ENCODE measurements at places on chromosomes 1 and 21.

- H3K27ac ChIP-seq, result no peak overlapping the region
- no peak overlapping the region for H3K4me3 ChIP-seq
- no peaks in the 10 kb centered on the region for H3K4me1 ChIP-seq
- DNase-seq, result no peak
- H3K27me3 ChIP-seq, result no peaks in the 10 kb centered on the region
- no peaks in the 10 kb centered on the region for H3K36me3 ChIP-seq
Observed at GRCh38 chr1:230351514-230351913, 74.6 kb downstream of the PGBD5 start.

DNA sequence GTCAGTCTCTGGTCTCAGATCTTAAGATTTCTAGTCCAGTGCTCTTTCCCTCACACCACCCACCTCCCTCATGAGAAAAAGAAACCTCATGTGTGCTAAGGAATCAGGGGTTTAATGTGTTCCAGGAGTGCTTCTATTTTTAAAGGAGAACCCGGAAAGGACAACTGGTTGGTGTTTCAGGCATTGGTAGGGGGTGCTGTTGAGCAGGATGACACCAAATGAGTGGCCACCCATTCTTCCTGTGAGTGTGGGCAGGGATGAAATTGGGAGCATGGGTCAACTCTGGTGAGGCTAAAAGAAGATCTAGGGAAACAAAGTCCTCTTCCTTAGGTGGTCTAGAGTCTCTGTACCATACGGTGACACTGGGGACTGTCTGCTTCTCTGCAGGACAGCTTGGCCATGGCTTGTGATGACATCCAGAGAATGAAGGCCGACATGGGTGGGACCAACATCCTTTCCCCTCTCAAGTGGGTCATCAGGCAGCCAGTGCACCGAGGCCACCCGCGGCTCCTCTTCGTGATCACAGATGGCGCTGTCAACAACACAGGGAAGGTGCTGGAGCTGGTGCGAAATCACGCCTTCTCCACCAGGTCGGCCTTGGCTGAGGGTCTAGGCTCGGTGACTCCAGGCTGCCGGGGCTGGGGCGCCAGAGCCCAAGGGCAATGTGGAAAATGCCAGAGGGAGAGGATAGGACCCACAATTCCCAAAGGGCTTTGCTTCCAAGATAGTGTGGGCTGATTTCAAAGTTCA lies 39.3 kb downstream of the VWA5B1 start:
- DNase-seq, result no peak
- H3K36me3 ChIP-seq, result no peaks in the 10 kb centered on the region
- no peak overlapping the region for H3K27ac ChIP-seq

- H3K36me3 ChIP-seq, result no peaks in the 10 kb centered on the region
- H3K4me3 ChIP-seq, result no peak overlapping the region
- DNase-seq, result no peak
- peaks cover 6% of the 10 kb centered on the region for H3K4me1 ChIP-seq
Observed at GRCh38 chr1:92203105-92203504, 14.6 kb upstream of the C1orf146 start.

DNA sequence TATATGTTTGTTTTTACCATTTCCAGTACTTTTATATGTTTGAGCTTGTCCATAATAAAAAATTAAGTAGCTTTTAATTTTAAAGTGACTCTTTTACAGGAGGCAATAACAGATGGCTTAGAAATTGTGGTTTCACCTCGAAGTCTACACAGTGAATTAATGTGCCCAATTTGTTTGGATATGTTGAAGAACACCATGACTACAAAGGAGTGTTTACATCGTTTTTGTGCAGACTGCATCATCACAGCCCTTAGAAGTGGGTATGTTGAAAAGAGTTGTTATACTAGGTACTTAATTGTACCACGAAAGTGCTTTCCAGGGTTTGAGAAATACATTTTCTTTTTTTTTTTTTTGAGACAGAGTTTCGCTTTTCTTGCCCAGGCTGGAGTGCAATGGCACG lies 46.1 kb downstream of the RNF2 start:
- no peaks in the 10 kb centered on the region for H3K4me1 ChIP-seq

GRCh38 chr1:240784776-240785175 lies 172.8 kb upstream of the GREM2 start:
- H3K27ac ChIP-seq, result no peak overlapping the region
- no peaks in the 10 kb centered on the region for H3K27me3 ChIP-seq
- no peak for DNase-seq
- H3K4me3 ChIP-seq, result no peak overlapping the region

GRCh38 chr1:56816264-56816663 lies 2.9 kb downstream of the FYB2 start:
- DNase-seq, result no peak
- no peaks in the 10 kb centered on the region for H3K36me3 ChIP-seq
- no peak overlapping the region for H3K27ac ChIP-seq
